ENCODE measurements at places on chromosomes 11 and 22.
A peak's percentile ranks its signal among the peaks of the same experiment; 100 is the strongest.

DNA sequence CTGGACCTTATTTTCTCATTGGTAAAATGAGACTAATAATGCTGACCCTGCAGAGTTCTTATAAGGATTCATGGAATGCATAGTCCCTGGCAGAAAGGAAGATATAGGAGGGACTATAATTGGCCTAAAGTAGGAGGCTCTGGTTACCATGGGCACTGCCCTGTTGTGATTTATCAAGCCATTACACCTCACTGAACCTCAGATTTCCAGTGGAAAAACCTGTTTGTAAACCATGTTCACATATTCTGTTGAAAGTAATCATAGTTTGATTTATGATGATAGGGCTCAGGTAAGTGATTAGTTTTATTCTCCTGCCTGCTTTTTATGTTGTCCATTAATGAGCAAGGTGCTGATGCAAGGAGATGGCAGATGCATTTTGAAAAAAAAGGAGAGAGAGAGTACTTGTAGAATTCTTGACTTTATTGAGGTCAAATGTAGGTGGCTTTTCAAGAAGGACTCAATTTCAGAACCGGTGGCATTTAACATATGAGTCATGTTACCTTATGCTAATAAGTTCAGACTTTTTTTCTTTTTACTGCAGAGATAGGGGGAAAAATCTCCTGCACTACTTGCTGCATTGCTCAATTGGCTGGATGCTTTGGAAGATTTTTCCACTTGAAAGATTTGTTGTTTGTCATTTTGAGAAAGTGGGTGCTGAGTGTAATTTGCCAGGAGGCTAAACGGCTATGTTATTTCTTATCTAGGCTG lies 14.6 kb downstream of the NF2 start:
- no peak for DNase-seq

DNA sequence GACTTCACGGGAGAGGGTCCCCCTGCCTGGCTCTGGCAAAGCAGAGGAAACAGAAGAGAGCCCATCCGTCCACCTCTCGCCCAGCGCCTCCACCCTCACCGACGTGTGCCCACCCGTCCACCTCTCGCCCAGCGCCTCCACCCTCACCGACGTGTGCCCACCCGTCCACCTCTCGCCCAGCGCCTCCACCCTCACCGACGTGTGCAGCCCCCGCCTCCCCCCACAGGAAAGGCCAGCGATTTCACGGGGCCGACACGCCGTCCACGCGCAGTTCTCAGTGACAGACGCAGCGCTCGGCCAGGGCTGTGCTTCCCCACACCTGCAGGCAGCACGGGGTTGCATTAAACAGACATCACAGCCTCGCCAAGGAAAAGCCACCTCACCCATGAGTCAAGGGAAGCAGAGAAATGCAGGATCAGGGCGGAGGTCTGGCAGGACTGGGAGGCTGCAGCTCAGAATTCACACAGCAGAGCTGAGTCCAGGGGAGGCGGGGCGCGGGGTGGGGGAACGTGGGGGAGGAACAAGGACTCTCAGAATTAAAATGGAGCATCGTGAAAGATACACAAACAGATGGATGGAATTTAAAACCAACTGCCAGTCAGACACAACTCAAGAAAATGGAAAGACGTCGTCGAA lies 377.7 kb downstream of the BRD1 start:
- no peak for DNase-seq

- DNase-seq = peak; percentile 77
Measured at GRCh38 chr11:61679893-61680621, at the start of gene DAGLA. Gene DAGLA (plus strand): TSS chr11:61680391. CDS start chr11:61720156, 39,765 bp downstream.

DNA sequence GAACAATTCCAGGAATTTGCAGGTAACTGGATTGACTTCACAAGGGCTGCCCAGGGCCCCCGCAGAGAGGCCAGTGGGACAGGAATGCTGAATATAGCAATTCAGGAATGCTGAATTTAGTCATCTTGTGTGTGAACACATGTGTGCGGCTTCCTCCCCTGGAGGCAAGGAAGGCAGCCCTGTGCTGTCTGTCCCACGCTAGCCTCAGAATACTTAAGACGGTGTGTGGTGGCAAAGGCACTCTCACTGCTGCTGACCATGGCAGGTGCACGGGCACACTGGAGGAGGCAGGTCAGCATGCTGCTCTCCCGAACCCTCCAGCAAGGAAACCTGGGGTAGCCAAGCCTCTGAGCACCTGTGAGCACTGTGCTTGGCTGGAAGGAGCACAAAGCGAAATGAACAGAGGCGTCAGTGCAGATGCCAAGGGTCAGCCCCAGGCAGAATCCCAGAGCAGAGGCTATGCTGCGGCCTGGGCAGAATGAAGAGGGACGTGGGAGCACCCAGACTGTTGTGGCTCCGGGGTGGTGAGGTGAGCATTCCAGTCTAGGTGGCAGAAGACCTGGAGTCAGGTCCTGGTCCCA lies 2.7 kb downstream of the GNAZ start:
- no peak for DNase-seq

DNA sequence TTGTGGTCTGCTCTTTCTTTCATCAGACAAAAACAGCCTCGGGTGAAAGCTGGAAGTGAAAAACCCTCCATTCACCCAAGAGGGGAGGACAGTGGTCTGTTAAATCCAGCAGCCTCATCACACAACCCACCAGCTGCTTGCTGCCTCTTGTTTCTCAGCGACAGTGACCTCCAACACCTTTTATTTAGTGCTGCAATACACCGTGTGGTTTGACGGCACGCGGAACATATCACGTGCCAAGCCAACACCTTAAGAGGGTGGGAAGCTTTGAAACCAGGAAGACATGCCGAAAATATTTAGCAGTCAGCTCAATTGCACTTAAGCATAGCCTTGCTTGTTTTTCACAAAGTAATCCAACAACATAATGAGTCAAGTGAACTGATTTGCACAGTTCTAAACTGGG lies 39.8 kb upstream of the POGLUT3 start:
- no peak for DNase-seq

DNA sequence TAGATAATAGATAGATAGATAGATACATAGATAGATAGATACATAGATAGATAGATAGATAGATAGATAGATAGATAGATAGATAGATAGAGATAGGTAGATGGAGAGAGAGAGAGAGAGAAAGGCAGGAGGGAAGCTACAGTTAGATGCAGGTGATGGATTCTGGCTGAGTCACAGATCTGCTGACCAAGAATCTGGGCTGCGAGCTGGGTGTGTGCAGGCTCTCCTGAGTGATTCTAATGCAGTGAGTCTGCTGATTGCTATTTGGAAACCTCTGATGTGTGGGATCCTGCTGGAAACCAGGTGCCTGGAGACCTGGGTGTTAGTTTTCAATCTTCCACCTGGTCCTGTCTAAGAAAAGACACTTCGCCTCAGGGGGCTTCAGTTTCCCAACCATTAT lies 1441.8 kb downstream of the TBC1D22A start:
- DNase-seq = no peak

- no peak for DNase-seq
Measured at GRCh38 chr22:38257181-38257580, 15.6 kb downstream of the TMEM184B start.

DNA sequence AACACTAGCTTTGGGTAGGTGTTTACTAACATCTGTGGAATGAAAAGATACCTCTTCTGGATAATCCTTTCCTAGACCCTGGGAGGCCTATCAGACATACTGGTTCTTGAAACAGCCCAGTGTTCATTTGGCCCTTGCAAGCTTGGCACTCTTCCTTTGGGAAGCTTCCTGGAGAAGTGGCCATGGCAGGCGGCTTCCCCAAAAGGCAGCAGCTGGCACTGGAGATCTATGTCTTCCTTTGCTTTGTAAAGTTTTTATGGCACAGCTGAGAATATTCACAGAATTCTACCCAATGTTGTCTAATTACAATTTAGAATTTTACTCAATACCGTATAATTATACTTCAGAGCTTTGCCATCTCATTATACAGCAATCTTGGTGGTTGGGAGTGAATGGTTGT lies 199.2 kb upstream of the C11orf87 start:
- DNase-seq = no peak

DNA sequence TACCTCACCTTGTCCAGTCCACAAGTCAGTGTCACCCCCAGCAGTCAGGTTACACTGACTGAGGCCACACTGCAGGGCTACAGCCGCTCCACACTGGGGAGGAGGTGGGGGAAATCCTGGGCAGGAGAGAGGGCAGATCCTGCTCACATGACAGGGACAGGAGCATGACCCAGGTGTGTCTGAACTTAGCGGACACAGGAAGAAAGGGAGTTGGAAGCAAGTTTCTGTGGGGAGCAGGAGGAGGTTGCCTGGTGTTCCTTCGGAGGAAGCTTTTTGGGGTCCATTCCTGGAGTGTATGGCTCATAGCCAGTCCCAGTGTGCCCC lies 5.9 kb downstream of the MMP11 start:
- no peak for DNase-seq

DNA sequence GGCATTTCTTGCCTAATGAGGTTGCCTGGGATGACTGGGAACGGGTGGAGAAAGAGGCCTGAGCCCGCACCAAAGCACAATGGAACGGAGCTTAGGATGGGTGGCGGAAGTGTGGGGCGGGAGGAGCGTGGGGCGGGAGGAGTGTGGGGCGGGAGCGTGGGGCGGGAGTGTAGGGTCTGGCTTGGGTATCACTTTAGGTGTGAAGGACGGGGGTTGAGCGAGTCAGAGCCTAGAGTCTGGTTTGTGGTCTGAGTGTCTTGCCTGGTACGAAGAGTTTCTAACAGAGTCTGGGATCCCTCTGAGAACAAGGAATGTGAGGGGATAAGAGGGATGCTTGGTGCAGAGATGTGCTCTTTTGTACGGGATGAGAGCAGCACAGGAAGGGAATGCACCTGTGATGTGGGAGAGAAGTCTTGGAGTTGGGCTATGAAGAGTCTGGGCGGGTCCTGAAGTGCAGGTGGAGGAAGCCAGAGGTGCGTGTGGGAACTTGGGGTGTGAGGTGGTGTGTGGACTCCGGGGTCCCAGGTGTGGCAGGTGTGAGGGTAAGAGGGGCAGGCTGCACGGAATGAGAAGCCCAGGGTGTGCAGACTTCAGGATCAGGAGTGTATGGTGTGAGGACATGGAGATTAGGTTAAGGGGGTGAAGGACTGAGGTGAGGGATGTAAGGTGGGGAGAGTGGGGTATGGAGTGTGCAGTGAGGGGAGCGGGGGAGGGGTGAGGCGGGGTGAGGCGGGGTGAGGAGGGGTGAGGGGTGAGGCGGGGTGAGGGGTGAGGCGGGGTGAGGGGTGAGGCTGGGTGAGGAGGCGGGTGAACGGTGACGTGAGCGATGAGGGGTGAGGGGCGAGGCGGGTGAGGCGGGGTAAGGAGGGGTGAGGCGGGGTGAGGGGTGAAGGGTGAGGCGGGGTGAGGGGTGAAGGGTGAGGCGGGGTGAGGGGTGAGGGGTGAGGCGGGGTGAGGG lies 1.0 kb downstream of the SYCE3 start:
- no peak for DNase-seq

DNA sequence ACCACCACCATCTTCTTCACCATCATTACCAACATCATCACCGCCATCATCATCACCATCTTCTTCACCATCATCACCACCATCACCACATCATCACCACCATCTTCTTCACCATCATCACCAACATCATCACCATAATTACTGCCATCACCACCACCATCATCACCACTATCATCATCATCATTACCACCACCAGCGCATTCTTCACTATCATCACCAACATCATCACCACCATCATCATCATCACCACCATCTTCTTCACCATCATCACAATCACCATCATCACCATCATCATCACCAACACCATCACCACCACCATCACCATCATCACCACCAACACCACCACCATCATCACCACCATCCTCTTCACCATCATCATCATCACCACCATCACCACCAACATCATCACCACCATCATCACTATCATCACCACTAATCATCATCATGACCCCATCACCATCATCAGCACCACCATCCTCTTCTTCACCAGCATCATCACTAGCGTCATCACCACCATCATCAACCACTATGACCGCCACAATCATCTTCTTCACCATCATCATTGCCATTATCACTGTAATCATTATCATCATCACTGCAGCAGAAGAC lies 303.8 kb downstream of the CTTN start:
- DNase-seq = no peak

GRCh38 chr11:71338801-71339395 lies 86.5 kb upstream of the SHANK2 start:
- DNase-seq = no peak

GRCh38 chr11:12417691-12418611 lies 40.6 kb downstream of the PARVA start:
- no peak for DNase-seq

GRCh38 chr22:50089682-50090411 lies at the start of gene MOV10L1:
Gene MOV10L1 (plus strand): TSS chr22:50090006. CDS start chr22:50090089, 83 bp downstream.
- DNase-seq = no peak

GRCh38 chr22:47564158-47564450 lies 801.7 kb downstream of the TBC1D22A start:
- no peak for DNase-seq

- no peak for DNase-seq
Measured at GRCh38 chr11:1011320-1011698, 25.2 kb downstream of the MUC6 start.

- DNase-seq = no peak
Measured at GRCh38 chr11:35587972-35588371, 30.3 kb upstream of the FJX1 start.

DNA sequence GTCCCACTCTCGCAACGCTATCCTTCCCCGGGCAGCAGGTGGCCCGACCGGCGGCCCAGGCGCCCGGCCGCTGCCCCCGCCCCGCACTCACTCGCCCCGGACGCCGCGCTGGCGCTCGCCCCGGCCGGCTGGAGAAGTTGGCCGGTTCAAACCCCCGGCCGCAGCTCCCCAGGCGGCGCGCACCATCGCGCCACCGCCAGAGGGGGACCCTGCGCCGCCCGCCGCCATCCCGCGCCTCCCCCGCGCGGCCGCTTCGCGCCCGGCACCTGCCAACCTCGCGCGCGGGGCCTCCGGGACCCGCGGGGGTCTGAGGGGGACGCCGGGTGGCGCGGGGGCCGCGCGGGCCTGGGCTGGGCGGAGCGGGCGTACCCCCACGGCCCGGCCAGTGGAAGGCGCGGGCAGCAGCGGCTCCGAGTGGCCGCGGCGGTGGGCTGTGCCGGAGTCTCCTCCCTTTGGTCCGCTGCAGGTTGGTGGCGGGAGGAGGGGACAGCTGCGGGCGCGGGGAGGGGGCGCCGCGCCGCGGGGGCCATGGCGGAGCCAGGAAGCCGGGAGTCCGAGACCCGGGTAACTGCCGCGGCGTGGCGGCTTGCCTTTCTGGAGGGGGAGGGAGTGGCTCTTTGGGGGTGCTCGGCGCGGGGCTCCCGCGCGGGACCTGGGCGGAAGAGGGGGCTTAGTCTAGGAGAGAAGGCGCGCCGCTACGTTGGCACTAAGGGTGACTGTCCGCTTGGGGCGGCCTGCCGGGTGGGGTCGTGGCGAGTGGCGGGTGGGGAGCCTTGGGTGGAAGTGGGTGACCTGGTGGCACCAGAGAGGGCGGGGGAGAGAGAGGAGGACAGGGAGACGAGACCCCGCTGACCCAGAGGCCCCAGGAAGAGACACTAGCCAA lies at the start of the genes MPST and TST:
Gene MPST, plus strand, starts transcription at position 434 of the 883 bp plus-strand sequence. Its CDS starts 95 bp downstream, at position 529.
Gene TST, minus strand, starts transcription at position 139 of the 883 bp plus-strand sequence. CDS start 715 bp downstream, outside the sequence.
- DNase-seq = peak; percentile 55

Measured in stimulated activated CD4-positive, alpha-beta T cell treated with anti-CD3 and anti-CD28 coated beads, Interleukin-2, amount 100 ng/mL, for 24 hours (primary cell).